ENCODE measurements at places on chromosomes 2 and 18.

DNA sequence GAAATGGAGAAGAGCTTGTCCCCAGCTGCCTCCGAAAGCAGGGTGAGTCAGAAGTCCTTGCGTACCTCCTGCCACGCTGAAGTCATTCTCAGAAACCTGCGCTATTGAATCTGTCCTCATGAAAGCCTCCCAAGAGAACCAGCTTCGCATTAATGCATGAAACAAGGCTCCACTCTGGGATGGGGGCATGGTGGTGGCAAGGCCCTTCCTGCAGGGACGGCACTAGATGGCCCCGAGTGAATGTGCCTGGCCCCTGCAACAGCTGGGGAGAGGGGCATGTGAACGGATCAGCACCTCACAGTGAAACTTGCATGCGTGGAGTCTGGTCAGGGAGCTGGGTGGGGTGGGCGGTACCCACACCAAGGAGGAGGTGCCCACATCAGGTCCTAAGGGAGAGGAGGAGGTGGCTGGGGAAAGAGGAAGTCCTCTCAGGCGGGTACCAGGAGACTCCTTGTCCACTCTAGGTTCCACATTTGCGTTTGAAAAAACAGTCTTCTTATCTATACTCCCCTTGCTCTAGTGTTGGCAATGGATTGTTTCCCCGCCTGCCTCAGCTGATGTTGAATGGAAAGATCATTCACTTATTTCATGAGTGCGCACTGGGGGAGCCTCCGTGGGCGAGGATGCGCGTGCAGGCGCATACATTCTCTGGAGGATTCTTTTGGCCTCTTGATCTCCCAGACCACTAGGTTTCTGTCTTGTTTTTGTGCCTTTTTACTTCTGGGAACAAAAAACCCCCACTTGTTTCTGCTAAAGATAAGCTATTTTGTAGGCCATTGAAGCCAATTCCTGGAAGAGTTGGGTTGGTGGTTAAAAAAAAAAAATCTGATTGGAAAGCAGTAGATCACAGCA, 104.7 kb downstream of the KLHL29 start:
- DNase-seq = no peak

DNA sequence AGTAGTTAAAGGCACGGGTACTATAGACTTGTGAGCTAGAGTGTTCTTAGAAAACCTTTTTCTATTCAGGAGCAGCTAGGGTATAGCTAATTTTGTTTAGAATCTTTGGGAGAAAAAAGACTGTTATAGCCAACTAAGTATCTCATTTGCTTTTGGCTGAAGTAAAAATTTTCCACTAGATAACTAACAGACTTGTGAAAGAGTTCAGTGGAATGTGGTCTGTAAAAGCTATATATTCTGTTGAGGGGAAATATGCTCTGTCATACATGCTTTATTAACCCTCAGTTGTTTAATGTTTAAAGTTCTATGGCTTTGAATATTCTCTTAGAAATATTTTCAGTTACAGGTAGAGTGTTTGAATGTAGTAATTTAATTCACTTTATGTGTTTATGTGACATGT, 49.7 kb downstream of the RIF1 start:
- DNase-seq = no peak

DNA sequence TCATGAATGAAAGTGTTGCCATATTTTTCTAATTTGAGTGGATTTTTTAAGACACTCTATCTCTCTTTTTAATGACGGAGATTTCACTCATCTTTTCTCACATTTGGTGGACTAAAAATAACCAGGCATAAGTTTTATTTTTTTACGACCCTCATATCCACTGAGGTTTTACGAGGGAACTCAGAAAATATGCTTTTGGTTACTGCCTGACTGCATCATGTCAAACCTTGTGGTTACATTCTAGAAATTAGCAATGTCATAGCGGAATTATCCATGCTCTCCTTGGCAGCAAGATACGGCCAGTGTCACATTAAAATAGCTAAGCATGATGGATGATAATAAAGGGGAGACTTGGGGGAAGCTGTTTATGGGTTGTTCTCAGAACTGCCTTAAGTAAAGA, 428.6 kb upstream of the FSHR start:
- no peak for DNase-seq

DNA sequence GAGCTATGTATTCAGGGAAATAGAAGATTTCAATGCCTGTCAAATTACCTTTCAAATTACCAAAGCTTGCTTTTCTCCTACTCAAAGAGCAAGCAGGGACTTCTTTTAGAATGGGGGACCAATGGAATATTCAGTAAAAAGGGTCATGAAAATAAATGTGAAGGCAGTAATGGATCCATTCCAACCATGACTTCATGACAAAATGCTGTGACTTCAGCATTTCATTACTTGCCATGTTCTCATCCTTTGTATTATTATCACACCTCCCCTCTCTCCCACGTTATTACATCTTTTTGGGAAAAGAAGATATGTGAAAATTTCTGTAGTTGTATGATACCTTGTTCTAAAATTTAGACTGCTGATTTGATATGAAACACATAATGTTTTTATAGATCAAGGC, 864.0 kb upstream of the FSHR start:
- DNase-seq = no peak
